ENCODE measurements at places on chromosomes 4 and X.

- no peak for DNase-seq
These were observed 368.7 kb downstream of the CCSER1 start for GRCh38 chr4:90495936-90496335.

DNA sequence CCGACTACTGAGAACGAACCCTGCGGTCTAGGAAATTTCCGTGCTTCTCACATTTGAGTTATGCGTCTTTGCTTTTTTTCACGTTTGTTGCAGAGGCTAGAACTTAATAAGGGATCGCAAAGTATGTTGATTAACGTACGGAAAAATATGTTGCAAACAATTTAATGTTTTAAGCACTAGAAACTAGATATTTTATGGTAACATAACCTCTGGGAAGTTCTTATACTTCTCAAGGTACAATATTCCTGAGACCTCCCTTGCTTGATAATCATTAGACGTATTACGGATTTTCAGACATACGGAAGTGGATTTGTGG lies 639 bp upstream of the PRDM5 start:
- no peak for DNase-seq

DNA sequence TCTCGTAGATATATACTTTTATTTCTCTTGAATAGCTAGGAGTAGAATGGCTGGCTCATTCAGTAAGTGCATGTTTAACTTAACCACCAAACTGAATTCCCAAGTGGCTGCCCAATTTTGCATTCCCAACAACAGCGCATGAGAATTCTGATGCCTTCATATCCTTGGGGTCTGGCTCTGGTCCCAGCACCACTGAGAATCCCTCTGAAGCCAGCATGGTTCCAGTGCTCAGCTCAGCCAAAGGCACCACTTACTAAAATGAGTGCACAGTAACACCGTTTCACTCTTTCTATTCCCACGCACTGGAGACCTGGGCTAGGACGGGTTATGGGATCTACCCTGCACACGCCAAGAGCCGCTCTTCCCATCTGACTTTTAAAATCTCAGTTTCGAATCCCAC lies 60.4 kb downstream of the CASP3 start:
- DNase-seq, result no peak

- no peak for DNase-seq
These were observed 33.4 kb upstream of the SPON2 start for GRCh38 chr4:1205586-1206298.

DNA sequence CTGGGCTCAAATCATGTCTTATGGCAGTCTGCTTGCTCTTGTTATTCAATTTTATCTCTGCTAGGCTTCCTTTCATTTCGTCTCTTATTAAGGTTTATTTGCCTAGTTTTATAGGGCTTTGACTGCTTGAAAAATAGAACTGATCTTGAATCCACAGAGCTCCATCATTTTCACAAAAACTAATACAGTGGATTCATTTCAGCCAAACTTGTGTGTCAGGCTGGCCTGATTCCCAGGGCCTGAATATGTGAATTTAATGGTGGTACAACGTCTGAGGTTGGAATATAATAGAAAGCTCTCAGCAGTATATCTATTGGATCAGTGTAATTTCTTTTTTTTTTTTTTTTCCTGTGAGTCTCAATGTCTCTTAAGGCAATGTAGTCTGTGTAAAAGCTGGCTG lies 123.3 kb downstream of the POU4F2 start:
- DNase-seq, result no peak

- DNase-seq, result no peak
These were observed 3.2 kb downstream of the TRMT44 start for GRCh38 chr4:8443801-8444200.

DNA sequence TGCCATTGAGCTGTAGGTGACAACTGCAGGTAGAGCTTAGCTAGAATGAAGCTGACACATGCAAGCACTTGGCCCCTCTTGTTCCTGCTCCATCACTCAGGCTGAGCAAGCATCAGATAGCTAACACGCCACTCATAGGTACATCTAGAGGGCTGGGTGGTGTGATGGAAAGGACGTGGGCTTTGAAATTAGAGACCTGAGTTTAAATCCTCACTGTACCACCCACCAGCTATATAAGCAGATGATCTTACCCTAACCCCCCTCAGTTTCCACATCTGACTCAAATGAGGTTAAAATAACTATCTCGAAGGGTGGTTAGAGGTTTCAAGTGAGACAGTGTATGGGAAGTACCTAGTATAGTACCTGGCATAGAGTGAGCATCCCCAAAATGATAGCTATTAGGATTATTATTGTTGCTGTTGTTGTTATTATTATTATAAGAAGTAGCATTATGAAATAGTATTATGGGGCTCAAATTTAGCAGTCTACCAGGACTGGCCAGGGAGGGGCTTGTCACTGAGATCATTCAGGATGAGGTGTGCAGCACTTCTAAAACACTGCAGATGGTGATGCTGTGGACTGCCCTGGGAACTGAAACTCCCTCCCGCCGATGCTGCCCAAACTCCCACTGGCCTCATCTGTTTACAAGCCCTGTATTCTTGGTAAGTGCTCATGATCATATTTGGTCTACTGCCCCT lies 59.0 kb downstream of the REELD1 start:
- no peak for DNase-seq

GRCh38 chr4:78803983-78804382 lies 27.8 kb downstream of the BMP2K start:
- DNase-seq, result no peak

- DNase-seq, result no peak
These were observed 4.4 kb upstream of the FAM184B start for GRCh38 chr4:17785858-17786257.

- no peak for DNase-seq
These were observed 10.2 kb upstream of the ADH1C start for GRCh38 chr4:99362768-99363167.

DNA sequence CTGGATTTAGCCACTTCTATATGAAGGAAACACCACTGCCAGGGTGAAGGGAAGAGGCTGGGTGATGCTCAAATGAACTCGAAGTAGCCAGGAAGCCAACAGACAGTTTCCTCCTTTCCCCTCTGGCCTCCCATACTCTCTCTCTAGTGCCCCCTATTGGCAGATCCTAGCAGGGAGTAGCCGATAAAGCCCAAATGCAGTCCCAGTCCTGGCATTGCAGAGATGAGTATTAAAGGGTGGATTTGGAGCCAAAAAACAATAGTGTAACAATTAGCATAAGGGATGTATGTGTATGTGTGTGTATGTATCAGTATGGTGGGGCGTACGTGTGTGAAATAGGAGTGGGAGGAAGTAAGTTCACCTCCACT lies 213.8 kb upstream of the LDB2 start:
- DNase-seq, result peak; percentile 58

- peak; percentile 24 for DNase-seq
These were observed 160.2 kb downstream of the MAGEB5 start for GRCh38 chrX:26376037-26376708.

GRCh38 chr4:173264684-173265185 lies 69.4 kb downstream of the HMGB2 start:
- no peak for DNase-seq

DNA sequence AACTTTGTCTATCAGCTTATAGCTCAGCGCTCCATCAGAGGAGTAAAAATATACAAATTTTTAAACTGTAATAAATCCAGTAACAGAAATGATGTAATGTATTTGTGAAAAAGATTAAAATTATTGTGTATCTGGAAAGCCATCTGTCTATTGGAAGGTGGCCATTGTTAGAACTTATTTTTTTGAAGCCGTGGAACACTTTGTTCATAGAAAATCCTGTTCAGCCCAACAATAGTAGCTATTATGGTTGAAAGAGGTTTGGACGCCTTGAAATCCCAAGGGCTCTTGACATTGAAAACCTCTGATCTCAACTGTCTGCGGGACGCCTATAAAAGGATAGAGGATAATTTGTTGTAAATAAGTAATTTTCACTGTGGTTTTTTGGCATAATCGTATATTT lies 98.3 kb downstream of the RAPGEF2 start:
- DNase-seq, result no peak

DNA sequence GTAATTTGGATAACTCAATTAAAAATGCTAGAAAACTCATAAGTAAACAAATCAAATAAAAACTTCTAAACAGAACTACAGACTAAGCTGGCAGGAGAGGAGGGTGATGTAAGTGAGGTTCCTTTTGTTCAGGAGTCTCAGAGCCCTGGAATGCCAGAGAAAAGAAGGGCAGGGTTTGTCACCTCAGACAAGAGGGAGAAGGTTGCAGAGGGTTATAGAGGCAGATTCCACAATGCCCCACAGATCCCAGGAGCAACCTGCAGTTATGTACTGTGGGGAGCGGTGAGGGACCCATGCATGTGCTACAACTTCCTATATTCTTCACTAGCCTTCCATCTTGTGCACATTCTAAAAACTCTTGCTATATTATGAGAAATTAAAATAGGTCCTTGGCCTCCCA lies 129.7 kb downstream of the CFAP299 start:
- DNase-seq, result no peak

- no peak for DNase-seq
These were observed 69.7 kb upstream of the NUDT6 start for GRCh38 chr4:122992057-122992456.

DNA sequence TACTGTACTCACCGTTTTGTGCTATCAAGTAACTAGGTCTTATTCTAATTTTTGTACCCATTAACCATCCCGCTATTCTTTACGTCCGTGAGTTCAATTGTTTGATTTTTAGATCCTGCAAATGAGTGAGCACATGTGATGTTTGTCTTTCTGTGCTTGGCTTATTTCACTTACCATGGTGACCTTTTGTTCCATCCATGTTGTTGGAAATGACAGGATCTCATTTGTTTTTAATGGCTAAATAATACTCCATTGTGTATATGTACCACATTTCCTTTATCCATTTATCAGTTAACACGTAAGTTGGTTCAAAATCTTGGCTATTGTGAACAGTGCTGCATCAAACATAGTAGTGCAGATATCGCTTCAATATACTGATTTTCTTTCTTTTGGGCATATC lies 48.3 kb downstream of the USP9X start:
- no peak for DNase-seq

DNA sequence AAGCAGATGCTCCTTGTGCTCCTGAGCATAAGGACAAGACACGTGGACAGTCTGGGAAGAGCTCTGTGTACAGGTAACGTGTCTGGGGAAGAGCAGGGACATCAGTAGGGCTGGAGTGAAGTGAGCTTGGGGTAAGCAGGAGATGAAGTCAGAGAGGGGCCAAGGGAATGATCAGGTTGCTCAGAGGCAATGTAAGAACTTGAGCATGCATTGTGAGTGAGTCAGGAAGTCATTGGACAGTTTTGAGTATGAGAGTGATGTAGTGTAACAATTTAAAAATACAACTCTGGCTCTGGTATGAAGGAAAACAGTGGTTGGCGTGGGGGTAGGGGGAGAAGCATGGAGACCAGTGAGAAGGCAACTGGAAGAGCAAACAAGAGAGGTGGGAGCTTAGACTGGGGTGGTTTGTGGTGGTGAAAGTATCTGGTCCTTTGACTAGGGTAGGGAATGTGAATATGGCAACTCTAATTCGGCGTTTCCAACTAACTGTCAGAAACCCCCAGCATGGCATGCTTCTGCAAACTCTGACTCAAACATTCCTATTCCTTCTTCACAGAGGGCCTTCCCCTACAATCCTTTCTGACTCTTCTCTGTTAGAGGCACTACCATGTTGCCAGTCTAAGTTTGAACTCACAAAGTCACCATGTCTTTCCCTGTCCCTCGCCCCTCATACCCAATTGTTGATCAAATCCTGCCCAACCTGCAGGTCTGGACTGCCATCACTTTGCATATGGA lies 57.2 kb downstream of the STBD1 start:
- no peak for DNase-seq

DNA sequence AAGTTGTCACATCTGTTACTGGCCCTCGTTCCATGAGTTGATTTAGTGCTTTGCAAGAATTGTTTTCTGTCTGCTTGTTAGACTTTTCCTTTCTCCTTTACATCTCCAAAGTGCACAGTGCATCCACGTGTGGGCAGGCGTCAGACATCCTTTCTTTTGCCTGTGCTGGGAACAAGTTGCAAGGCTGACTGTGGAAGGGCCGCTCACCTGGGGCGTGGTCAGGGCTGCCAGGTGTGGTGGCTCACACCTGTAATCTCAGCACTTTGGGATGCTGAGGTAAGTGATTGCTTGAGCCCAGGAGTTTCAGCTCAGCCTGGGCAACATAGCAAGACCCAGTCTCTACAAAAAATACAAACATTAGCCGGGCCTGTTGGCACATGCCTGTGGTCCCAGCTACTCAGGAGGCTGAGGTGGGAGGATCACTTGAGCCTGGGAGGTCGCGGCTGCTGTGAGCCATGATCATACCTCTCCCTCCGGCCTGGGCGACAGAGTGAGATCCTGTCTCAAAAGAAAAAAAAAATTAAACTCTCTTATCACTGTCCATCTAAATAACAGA lies 46.2 kb downstream of the RGS12 start:
- DNase-seq, result no peak

DNA sequence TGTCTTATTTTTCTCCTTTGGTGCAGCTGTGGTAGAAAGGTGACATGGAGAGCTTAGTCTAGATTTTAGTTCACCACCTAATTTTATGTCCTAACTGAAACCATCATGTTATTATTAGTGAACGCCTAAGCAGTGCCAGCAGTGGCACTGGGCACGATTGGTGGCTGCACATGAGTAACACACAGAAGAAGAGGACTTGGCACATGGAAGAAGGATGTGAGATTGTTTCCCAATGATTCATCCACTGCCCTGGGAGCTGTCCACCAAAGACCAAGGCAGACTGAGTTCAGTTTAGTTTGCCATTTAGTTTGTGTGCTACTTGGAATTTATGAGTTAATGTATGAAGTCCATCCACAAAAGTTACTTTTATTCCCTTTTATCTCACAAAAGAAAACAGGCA lies 68.1 kb upstream of the NAP1L5 start:
- DNase-seq, result no peak

DNA sequence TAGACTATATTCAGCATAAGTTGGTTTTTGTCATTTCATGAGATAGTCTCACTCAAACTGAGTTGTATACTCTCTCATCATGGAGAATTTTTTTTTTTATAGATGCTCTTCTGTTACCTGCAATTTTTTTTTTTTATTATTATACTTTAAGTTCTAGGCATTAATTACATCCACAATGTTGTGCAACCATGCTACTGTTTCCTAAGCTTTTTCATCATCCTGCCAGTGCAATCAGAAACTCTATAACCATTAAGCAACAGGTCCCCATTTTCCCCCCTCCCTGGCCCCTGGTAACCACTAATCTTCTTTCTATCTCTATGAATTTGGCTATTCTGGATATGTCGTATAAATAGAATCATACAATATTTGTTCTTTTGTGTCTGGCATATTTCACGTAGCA lies 321.6 kb downstream of the STIM2 start:
- no peak for DNase-seq

- no peak for DNase-seq
These were observed 12.9 kb upstream of the RAB33B start for GRCh38 chr4:139441029-139441428.

- DNase-seq, result no peak
These were observed 1.0 kb upstream of the PIN4 start for GRCh38 chrX:72180539-72180938.

GRCh38 chr4:88063634-88064296 lies 56.3 kb downstream of the PKD2 start:
- DNase-seq, result no peak

DNA sequence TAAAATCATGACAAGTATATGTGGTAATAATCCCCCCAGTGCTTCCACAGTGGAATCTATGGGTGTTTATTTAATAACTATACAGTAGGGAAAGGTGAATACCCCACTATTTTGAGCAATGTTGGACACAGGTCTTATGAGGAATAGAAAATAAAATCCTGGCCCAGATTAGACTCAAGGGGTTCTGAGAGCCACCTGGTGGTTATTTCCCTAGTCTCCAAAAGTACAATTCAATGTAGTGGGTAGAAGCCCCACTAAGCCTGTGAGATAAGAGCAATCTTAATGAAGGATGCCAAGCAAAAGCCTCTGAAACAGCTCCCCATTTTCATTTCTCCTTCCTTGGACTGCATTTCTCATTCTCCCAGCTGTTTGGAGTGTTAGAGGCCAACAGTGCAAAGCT lies 328.2 kb upstream of the NR3C2 start:
- DNase-seq, result no peak

Data from ELF-1 (cell line).